ENCODE measurements at places on chromosomes 1 and 21.

- no peak for DNase-seq
Observed at GRCh38 chr1:238101923-238102322, 211.2 kb upstream of the ZP4 start.

DNA sequence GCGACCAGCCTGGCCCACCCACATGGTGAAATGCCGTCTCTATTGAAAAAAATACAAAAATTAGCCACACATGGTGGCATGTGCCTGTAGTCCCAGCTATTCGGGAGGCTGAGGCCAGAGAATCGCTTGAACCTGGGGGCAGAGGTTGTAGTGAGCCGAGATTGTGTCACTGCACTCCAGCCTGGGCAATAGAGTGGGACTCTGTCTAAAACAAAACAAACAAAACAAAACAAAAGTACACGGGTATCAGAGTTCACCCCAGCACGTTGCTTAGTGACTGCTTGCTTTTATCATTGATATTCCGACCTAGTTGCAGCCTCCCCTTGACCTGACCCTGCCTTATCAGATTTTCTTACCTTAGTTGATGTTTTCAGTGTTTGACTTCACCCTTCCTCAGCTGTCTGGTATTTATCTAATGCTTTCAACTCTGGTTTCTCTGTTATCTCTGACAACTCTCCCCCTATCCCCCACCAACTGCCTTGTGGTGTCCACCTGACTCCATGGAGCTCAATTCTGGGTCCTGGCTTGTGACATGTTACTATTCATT is 5.1 kb downstream of the TLCD4 start:
- no peak for DNase-seq

GRCh38 chr1:234489698-234490077 is 10.7 kb upstream of the TARBP1 start:
- DNase-seq, result no peak

- no peak for DNase-seq
Observed at GRCh38 chr1:172452536-172453152, 8.8 kb upstream of the PIGC start.

- no peak for DNase-seq
Observed at GRCh38 chr1:226873771-226874578, 3.6 kb downstream of the PSEN2 start.

GRCh38 chr21:18493422-18493821 is 89.8 kb upstream of the TMPRSS15 start:
- DNase-seq, result no peak

DNA sequence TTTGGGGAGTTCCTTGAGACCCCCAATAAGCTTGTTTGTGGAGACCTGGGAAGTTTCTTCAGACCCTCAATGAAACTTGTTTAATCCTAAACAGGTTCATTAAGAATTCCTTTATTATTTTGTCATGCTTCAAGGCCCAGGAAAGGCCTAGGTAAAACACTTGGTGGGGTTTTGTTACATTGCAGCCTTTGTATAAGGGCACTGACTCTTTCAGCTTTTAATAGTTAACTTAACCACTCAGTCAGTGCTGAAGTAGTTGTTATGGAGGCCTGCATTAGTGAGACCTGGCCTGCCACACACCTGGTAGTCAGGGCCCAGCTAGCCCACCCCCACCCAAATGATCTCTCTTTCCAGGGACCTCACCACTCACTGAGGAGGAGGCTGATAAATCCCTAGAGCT is 103.7 kb downstream of the FCRL5 start:
- DNase-seq, result no peak

DNA sequence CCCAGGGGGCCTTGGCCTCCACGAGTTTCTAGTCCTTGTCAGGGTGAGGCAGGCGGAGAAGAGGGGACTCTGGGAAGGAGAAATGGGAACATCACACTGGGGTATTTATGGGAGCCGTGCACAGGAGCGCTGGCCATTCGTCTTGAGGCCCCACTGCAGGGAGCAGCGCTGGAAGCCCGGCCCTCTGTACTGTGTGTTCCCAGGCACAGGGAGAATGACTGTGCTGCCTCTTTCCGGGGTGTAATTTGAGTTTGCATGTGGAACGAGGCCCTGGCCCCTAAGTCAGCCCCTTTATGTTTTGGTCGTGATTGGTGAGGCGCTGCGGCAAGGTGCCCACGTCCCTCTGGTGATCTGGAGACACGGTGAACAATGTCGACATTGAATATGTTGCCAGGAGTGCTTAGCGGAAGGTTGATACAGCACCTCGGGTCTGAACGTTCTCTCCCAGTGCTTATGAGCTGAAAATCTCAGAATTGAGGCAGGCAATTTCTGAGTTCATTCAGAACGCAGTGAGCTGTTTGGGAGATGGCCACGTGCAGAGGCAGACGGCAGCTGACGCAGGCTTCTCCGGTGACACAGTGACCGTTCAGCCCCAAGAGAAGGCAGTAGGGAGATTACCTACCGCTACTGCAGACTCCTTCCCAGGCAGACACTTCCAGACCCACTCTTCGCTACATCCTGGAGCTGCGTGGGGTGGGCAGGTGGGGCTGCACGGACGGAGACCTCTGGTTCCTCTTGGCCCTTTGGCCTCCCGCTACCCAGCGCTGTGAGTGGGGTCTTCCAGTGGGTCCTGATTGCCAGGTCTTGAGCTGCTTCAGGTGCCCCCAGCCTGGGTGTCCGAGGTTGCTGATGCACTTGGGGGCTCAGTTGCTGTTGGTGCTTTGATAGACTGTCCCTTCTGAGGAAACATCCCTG is 265.8 kb downstream of the CAMTA1 start:
- no peak for DNase-seq

GRCh38 chr1:233340031-233340555 is 12.6 kb downstream of the MAP3K21 start:
- no peak for DNase-seq

GRCh38 chr1:172778456-172779455 is 119.9 kb downstream of the FASLG start:
- no peak for DNase-seq

- DNase-seq, result no peak
Observed at GRCh38 chr1:6614929-6615785, 1.6 kb downstream of the PHF13 start.

DNA sequence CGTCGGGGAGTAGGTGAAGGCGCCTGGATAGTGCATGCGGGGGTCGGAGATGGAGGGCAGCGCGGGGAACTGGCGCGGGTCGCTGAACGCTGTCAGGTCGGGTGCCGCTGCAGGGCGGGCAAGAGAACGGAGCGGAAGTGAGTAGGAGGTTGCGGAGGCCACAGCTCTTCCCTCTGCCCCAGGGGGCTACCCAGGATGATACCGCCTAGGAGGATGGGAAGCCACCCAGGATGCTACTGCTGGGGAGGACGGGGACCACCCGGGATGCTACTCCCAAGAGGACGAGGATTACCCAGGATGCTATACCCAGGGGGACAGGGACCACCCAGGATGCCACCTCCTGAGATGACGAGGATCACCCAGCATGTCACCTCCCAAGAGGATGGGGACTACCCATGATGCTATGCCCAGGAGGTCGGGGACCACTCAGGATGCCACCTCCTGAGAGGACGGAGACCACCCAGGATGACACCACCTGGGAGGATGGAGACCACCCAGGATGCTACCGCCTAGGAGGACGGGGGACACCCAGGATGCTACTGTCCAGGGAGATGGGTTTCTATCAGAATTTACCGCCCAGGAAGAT is 123.8 kb downstream of the CLIC6 start:
- DNase-seq, result no peak

- no peak for DNase-seq
Observed at GRCh38 chr1:175536369-175536768, 207.0 kb downstream of the TNR start.

DNA sequence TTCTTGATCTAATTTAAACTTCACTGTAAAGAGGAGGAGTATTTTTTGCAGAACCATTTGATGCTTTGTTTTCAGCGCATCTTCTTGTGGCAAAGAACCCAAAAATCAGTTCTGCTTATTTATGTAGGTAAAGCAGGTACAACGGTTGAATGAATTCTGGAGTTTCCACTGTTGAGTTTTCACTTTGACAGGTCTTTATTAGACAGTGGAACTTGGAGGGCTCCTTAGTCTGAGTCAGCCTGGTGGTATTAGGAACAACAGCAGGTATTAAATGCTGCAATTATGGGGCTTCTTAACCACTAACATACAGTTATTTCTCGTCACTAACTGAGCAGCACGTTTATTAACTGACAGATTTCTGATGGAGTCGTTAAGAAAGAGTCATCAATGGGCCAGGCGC is 1.2 kb downstream of the LRIG2 start:
- no peak for DNase-seq

DNA sequence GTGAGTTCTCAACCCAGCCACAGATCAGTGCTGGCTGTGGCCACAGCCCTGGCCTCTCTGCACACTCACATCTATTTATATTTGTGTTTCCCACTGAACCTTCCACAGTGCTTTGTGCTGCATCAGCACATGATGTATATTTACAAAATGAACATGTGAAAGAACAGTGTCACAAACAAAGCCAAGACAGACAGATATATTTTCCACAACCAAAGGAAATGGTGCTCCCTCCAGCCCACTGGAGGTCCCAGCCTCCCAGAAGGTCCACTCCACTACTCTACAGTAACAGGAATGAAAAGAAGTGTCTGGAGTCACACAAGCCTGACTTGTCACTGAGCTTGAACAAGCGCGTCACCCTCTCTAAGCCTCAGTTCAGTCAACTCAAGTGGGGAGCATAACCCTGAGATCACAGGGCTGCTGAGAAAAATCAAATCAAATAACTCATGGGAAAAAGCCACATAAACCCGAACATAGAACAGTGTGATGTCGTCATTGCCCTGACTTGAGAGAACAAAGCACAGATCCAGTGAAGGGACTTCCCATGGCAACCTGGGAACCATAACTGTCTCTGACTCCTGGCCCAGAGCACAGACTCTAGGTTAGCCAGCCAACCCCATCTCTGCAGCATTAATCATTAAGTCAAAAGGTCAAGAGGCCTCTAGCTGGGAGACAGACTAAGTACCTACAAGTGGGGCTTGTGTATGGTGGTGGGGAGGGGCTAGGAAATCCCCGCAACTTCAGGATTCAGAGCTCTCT is 121.2 kb downstream of the TRABD2B start:
- DNase-seq, result peak; percentile 92

DNA sequence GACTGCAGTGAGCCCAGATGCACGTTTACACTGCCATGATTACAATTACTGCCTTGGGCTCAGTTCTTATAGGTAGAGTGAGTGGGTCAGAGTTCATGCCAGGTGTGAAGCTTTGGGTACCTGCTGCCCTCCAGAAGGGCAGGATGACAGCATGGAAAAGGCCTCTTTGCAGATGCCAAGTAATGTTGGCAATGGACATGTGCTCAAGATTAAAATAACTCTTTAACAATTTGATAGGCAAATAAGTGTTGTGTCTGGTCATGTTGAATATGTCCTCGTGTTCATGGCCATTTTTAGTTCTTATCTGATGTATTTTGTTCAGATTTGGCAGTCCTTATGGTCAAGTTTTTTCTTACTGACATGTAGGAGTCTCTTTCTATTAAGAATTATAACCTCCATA is 34.8 kb downstream of the S100B start:
- DNase-seq, result no peak

DNA sequence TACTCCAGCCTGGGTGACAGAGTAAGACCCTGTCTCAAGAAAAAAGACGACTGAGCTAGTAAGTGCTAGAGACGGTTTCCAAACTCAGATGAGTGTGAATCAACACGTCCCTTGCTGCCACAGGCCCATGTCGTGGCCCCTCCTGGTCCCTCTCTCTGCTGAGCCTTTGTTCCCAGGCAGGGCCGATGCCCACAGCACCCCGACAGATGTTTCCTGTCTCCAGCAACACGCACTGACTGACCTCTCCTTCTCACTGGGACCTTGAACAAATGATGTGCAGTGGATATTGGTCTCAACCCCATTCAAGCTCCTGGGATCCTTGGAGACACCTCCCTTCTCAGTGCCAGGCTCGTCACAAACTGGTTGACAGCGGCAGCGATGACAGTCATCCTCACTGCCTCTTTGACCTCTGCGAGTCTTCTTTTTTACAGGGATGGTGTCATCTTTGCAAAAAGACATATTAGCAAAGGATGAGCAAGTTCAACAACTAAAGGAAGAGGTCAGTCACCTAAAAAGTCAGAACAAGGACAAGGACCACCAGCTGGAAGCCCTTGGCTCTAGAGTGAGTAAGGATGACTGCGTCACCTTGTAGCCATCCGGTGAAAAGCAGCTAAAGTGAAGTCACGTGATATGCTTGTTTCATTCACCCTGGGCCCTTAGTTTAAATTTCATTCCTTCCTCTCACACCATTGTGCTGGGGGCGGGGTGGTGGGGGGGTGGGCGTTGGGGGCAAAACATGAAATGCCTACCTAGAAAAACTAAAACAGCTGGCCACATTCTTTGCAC is 65.8 kb downstream of the FHAD1 start:
- no peak for DNase-seq

GRCh38 chr1:239803781-239804180 is 287.9 kb upstream of the FMN2 start:
- DNase-seq, result no peak

DNA sequence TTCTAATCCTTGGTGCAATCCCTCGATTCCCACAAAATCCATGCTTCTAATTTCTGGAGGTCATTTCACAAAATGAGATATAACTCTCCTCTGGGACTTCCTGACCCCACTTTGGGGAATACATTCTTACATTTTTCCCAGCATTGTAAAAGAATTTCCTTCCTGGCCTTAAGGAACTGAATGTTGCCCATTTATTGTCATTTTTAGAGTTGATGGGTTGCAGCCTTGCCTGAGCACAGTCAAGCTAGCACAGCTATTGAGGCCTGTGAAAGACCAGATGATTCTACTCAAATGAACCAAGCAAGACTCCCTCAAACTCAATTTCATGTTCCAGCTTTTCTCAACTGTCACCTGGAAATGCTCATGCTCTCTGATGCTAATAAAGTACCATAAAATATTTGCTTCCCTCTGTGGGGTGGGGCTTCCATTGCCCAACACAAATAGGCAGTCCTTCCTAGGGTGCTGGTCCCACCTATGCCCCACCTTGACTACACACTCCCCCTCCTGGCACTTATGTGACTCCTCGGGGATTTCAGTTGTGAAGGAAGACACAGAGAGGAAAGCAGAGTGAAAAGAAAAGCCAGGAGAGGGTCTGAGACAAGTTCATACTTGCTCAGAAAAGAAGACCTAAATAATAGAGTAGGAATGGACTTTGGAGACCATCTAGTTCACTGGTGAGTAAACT is 24.0 kb upstream of the CDC7 start:
- no peak for DNase-seq

GRCh38 chr1:208165659-208166058 is 78.5 kb downstream of the PLXNA2 start:
- no peak for DNase-seq

All from NCI-H2029 (cell line).